Heart left ventricle (tissue), 16 donors: ENCODE measurements at places on chromosomes 7 and 10.

- DNase-seq, result no peak
Observed at GRCh38 chr10:104123397-104123796, 1.4 kb downstream of the SFR1 start.

DNA sequence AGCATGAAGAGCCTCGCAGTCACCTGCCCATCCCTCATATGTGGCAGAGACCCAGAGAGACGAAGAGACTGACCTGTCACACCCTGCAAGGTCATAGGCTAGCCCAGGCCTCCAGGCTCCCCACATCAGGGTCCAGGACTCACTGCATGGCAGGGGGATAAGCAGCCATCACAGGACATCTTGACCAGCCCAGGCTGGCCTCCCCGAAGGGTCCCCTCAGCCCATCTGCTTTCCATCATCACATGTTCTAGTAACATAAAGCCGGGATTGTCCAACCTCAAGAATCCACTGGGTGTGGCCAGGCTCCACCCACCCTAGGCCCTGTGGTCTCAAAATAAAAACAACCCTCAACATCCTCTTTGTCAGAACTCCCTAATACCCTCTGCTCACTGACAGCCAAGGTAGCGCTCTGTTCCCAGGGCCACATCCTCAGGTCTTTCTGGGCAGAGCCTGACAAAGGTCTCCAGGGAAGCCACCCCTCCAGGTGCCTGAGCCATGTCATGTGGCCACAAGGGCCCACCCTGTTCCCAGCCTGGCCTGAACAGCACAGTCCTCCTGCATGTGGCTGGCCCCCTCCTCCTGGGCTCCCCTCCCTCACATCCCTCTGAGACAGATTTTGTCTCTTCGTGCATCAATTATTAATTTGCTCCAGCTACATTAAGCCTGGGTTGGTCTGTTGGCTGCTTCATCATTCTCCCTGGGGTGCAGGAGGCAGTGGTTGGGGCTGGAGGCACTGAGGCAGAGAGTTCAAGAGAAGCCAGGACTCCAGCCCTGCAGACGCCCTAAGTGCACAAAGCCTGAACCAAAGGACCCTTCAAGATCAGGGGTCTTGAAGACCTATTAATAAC lies 131.8 kb upstream of the UNC5B start:
- DNase-seq, result no peak

DNA sequence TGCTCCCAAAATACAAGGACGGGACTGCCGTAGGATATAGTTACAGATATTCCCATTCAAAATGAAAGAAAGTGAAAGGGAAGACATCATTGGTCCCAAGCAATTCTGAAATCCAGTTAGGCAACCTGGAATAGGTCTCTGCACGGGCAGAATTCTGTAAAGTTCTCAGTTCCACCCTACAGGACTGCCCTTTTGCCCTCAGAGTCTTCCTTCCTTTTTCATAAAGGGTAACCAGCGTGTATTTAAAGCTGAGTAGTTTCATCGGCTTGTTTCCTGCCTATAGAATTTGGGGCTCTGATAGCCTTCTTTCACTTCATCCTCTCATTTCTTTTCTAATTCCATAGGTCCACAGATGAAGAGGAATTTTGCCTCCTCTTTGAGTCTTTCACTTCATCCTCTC lies 20.0 kb downstream of the COPG2 start:
- DNase-seq, result no peak

DNA sequence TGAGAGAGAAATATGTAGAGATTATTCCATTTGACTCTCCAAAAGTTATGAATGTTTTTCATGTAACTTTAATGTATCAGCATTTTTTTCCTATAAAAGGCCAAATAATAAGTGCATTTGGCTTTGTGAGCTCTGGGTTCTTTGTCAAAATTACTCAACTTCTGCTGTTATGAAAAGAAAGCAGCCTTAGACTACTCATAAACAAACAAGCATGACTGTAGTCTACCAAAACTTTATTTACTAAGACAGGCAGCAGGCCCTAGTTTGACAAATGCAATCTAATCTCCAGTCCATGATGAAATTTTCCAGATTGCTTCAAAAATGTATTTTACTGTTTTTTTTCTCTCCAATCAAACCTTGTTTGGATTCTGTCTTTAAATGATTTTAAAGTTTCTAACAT lies 46.3 kb downstream of the MRPL32 start:
- no peak for DNase-seq

- DNase-seq, result no peak
Observed at GRCh38 chr10:53447576-53447975, 675.0 kb upstream of the MBL2 start.

DNA sequence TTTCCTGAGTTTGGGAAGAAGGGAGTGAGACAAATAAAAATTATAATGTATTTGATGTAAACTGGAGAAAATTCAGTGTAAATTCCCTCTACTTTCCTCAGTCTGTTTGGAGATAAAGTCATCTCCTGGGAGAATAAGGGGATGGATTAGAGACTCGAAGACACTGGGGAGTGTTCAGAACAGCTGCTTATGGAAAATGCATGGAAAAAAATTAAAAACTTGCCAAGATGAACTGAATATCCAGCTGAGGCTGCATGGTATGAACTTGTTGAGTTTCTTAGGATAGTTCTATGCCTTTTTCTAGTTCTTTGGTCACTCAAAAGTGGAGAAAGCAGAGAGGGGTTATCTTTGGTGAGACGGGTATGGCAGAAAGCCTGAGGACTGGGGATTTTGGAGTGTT lies 210.5 kb downstream of the BICC1 start:
- DNase-seq, result no peak

DNA sequence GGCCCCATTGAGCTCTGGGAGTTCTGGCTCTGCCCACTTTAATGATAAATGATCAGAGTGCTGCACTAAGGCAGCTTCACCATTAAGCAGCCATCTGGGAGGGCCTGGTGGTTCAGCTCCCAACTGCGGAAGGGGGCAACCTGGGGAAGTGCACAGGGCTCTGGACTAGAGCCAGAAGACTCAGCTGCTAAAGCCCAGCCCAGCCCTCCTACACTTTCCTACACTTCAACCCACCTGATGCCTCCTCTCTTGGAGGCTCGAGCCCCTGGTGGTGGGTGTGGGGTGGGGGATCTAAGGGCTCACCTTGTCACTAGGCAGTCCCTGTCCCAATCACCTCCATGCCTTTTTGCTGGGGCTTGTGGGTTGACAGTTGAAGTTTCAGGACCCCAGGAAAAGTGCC lies 60.6 kb upstream of the ANTXRL start:
- no peak for DNase-seq

GRCh38 chr7:11294218-11294617 lies 320.5 kb downstream of the PHF14 start:
- DNase-seq, result no peak
